Pancreas (tissue), 10 donors: ENCODE measurements at places on chromosomes 3 and 15. TPM values are rescaled to one million over a fixed set of nuclear protein-coding genes. Genes with fewer than 3 reads are reported as not detected.

Gene SERPINI2
- 376 TPM for total RNA-seq

Gene USP50
- total RNA-seq: not detected

Gene C3orf20
- total RNA-seq: 0.06 TPM

Gene NUP210
- 10.7 TPM for total RNA-seq

Gene IGSF11
- total RNA-seq: 2.4 TPM

Gene FYTTD1
- 32.4 TPM for total RNA-seq

Gene VEPH1
- total RNA-seq: 17.8 TPM

Gene LRRIQ4
- total RNA-seq: not detected

Gene ATP13A4
- total RNA-seq: 6.7 TPM

Gene ITIH1
- total RNA-seq: not detected

Gene SEMA7A
- total RNA-seq: 0.52 TPM

Gene ARGFX
- not detected for total RNA-seq

Gene AHSG
- 0.12 TPM for total RNA-seq

Gene NAALADL2
- 6.3 TPM for total RNA-seq

Gene NR2F2
- total RNA-seq: 16.0 TPM

Gene PLOD2
- total RNA-seq: 44.7 TPM

Gene CRBN
- total RNA-seq: 25.2 TPM

Gene TUSC2
- 15.4 TPM for total RNA-seq

Gene ADGRG7
- total RNA-seq: not detected
